Naive B cell (primary cell): ENCODE measurements at places on chromosomes 6 and 20.

DNA sequence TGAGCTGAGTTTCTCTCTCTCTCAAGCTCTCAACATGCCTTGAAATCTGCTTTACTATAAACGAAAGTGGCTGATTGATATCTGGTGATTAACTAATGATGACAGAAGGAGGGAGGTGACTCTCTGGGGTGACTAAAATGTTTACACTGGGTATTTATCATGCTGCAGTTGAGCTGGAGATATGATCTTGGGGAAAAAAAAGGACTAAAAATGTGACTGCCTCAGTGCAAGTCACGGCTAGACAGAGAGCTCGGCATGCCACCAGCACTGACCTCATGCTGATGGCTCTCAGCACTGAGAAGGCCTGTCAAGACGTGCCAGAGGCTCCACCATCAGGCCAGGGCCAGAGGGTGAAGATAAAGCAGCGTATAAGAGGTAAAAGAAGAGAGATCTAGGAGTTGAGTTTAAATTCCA lies 103.1 kb upstream of the SPACA1 start:
- no peak for DNase-seq

DNA sequence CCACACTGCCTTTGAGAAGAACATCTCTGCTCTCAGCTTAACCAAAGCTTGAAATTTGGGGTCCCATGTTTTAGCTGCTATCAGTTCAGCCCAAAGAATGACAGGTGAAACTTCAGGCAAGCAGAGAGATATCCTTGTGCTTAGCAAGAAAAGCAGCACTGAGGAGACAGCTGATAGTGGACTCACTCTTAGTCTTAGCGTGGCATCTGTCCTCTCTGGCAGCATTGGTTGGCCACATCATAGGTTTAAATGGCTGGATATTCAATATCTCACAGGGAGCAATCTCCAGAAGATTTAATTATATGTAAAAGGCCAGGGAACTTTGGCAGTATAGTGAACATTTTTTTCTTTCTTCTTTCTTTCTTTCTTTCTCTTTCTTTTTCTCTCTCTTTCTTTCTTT lies 131.1 kb upstream of the SGK1 start:
- no peak for DNase-seq

DNA sequence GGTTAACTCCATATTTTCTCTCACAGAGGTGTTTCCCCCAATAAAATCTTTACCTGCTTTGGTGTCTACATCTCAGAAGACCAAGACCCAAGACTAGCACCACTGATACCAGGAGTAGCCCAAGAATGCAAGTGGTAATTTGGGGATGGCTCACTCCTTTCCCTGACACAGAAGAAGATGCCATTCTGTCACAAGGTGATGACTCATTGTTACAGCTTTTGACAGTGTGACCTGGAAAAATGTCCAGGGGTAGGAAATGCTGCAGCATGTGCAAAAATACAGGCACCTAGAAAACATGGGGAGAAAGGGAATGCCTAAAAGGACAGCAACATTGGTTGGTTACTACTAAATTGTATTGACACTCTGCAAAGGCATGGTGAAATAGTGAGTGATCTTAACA lies 254.0 kb upstream of the GJE1 start:
- DNase-seq = no peak

DNA sequence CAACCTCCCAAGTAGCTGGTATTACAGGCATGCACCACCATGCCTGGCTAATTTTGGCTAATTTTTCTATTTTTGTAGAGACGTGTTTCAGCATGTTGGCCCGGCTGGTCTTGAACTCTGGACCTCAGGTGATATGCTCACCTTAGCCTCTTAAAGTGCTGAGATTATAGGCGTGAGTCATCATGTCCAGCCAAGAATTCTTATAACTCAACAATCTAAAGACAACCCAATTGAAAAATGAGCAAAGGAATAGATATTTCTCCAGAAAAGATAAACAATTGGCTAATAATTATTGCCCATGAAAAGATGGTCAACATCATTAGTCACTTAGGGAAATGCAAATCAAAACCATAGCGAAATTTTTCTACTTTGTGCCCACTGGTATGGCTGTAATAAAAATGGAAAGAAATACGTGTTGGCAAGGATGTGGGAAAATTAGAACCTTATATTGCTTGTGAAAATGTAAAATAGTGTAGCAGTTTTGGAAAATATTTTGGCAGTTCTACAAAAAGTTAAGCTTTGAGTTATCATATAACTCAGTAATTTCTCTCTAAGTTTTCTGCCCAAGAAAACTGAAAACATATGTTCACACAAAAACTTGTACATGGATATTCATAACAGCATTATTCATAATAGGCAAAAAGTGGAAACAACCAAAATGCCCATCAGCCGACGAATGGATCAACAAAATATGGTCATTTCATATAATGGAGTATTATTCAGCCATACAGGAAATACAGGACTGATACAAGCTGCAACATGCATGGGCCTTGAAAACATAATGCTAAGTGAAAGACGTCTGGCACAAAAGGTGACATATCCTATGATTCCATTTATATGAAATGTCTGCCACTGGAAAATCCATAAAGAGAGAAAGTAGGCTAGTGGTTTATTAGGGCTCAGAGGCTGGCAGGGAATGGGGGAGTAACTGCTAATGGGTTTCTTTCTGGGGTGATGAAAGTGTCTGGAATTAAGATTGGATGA lies 87.8 kb downstream of the UTRN start:
- DNase-seq = no peak

DNA sequence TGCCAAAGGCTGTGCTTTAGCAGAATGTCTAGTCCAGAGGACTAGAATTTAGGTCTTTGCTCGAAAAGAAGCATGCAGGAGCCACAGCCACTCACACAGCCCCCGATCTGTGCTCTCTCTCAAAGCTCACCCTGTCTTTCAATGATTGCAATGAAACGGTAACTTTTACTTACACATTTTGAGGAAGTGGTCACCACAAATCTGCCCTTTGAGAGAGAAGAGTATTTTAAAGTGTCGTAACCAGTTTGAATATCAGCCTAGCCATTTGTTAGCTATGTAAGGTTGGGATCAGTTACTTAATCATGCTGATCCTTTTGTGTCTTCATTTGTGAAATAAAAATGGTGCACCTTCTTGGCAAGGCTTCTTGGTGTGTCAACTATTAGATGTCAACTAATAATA lies 209.0 kb downstream of the TFAP2A start:
- no peak for DNase-seq

DNA sequence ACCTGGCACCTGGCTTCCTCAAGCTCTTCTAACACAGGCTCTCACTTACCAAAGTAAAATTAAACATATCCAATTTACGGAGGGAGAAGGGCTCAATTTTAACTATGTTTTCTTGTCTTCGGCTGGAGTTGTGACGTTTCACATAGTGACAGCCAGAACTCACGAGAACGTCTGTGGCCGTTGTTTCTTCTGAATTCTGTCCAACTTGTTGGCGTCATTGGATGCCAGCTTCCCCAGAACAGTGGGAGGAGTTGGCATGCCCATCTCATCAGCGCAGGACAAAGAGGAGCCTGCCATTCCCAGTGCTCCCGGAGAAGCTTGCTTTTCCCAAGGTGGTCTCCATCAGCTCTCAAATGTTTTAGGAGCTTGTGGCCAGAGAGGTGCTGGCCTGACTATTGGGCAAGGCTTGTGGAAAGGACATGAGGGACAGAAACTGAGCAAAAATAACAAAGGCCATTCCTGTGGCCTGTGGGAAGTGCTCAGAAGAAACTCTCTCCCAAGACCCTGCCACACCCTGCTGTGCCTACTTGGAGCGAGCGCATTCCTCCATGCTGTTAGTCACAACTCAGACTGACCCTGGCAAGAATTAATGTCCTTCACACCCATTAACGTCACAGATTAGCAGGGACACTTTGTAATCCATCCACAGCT lies 265.4 kb upstream of the CDH4 start:
- no peak for DNase-seq
